T-helper 22 cell (primary cell): ENCODE measurements at places on chromosomes 7 and 10.

DNA sequence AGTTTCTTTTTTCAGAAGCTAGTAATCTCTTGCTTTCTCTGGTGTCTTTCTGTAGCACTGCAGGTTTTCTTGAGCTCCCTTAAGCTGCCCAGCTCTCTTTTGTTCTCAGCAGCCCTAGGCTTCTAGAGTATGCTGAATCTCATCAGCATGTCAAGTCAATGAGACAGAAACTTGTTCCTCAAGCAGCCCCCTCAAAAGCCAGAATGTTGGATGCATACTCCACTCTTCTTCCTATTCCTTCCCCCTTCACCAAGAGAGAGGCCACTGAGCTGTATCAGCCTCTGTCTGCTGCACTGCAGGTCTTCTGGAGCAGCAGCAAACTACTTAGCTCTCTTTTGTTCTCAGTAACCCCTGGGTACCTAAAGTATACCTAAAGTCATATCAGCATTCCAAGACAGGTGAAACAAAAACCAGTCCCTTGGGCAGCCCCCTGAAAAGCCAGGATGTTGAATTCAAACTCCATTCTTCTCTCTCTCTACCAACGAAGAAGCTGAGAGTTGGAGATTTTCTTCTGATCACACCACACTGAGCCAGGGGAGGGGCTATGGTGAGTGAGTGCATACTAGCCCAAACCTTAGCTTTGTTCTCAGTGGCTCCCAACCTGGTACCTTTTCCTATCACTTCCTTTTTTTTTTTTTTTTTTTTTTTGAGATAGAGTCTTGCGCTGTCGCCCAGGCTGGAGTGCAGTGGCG, 73.3 kb upstream of the WAC start:
- no peak for DNase-seq

DNA sequence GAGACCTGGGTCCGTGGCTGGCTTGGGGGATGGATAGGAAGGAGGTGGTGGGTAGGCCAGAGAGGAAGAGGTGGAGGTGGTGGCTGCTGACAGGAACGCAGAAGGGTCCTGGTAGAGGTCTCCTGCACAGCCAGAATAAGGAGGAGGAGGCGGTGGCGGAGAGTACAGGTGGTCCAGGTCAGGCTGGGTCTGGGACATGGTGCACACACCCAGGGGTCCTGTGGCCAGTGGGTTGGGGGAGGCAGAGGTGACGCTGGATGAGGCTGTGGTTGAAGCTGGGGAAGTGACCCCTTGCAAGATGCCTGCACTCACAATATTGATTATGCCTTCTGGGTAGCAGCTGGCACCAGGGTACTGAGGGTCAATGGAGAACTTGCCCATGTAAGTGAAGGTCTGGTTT, 2.2 kb downstream of the EGR2 start:
- no peak for DNase-seq

DNA sequence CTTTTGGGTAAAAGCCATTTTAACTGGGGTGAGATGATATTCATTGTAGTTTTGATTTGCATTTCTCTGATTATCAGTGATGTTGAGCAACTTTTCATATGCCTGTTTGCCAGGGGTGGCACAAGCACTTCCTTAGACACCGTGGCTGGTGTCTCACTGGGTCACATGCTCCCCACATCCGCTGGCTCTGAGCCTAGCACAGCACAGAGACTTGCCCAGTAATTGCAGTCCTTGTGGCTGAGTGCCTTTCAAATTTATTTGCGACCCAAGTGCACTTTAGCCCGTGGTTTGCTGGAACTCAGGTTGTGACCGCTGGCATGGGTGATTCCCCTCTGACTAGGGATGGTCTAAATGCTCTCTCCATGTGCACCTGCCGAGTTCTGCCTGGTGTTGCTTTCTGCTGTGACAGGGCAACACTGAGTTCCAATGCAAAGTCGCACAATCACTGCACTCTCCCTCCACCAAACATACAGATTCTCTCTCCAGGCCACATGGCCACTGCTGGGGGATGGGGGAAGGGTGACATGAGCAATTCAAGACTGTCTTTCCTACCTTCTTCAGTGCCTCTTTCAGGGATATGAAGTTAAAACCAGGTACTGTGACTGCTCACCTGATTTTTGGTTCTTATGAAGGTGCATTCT, 66.5 kb downstream of the ZNF277 start:
- DNase-seq = no peak

DNA sequence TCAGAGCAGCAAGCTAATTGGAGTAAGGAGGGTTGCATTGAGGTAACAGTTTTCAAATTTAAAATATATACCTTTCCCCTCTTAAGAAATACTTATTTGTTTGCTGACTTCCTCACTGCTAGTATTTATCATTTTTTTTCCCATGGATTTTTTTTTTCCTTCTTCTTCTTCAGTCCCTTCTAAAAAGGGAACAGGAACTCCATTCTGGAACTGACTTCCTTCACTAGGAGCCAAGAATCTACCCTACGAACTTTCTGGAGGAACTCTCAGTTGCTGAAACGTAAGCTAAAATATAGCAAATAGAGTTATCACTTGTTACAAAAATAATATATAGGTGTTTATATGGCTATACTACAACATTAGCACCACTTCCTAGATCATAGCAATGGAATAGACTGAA, 95.4 kb downstream of the HGF start:
- DNase-seq = no peak

GRCh38 chr7:18693816-18694215, 198.3 kb downstream of the HDAC9 start:
- no peak for DNase-seq

DNA sequence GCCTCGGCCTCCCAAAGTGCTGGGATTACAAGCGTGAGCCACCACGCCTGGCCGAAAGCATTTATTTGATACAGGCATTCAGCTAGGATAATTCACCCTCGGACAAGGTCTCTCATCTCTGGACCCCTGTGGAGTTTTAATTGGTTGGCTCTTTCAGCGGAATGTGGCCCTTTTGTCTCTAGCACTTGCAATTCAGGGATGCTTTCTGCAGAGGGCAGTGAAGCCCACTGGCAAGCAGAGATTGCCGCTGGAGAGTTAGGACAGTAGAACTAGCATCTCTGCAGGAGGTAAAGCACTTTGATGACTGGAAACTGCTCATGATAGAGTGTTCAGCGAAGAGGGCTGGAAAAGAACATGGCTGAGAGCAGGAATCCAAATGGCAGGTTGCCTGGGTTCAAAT, 62.0 kb downstream of the SUFU start:
- no peak for DNase-seq

GRCh38 chr7:12062062-12062461, 149.0 kb upstream of the TMEM106B start:
- no peak for DNase-seq

- DNase-seq = no peak
Observed at GRCh38 chr10:126133082-126133620, 236.8 kb downstream of the FANK1 start.

DNA sequence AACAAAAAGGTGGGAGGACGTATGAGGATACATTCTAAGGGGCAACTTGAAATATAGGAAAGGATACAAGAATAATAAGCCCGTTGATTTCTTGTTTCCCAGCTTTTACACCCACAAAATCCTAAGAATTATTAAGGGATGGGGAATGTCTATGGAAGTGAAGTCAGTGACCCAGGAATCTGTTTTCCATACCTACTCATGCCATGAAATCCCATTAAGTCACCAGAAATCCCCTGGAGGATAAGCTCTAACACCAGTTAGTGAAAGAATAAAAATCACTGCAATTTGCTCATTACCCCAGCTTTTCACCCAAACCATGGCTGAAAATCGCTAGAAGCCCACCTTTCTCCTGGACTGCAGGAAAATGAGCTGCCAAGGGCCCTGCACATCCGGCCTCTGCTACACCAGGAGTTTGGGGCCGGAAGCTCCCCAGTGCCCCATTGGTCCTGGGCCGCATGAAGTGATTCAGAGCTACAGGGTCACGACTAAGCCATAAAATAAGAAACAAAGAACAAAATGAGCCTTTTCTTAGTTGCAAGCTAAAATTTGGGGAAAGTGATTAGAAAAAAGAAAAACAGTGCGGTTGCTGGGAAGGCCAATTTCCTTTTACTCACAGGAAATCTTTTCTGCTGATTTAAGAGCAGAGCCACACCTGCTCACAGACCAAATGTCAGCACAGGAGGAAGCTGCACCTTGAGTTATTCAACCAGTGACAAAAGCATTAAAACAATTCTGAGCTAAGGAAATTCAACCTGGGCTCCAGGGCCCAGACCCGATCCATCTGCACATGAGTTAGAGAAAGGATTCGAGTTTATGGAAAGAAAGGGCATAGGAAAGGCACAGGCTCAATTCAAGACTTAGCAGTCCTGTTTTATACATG, 40.3 kb downstream of the HIPK2 start:
- DNase-seq = no peak

DNA sequence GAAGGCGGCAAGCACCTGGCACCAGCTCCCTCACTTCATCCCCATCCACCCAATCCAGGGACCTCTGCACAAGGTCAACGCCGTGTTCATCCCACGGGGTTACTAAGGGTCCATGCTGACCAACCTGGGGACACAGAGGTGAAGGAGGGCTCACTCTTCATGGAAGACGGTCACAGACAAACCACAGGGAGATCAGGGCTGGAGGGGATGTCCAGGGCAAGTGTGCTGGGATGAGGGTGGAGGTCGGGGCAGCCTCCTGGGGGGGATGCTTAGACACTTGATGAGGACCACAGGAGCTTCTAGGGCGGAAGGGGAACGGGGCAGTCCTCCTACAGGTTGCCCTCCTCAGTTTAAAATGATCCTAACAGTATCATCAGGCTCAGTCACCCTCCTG, 46.7 kb downstream of the FAM53B start:
- no peak for DNase-seq

DNA sequence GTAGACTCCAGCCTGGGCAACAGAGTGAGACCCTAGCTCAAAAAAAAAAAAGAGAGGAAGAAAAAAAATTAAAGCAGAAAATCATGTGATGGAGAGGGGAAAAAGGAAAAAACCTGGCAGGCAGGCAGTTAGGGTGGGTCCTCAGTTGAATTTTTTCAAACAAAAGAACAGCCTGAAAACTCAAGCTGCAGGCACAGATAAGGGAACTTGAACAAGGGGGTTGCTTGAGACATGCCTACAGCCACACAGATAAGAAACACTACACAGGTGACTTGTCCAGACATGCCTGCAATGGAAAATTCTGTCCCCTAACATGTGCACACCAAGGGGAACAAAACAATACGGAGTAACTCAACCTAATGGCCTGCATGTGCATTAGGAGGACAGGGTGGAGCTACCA, 19.2 kb downstream of the VIM start:
- no peak for DNase-seq

DNA sequence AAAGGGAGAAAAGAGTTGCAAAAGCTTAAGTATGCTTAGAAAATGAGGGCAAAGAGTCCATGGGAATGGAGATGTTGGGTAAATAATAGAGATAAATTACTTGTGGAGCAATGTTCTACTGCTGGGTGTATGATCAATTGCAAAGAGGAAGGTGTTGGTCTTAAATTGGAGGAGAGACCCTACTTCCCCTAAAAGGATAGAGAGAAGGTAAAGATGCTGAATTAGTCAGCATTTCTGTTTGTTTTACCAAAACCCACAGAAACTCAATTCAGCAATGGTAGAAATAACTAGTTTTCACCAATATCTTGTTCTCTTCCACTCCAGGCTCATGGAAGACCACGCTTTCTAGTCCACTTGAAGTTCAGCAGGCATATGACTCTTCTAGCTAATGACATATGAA, 32.1 kb downstream of the ASB4 start:
- DNase-seq = no peak

DNA sequence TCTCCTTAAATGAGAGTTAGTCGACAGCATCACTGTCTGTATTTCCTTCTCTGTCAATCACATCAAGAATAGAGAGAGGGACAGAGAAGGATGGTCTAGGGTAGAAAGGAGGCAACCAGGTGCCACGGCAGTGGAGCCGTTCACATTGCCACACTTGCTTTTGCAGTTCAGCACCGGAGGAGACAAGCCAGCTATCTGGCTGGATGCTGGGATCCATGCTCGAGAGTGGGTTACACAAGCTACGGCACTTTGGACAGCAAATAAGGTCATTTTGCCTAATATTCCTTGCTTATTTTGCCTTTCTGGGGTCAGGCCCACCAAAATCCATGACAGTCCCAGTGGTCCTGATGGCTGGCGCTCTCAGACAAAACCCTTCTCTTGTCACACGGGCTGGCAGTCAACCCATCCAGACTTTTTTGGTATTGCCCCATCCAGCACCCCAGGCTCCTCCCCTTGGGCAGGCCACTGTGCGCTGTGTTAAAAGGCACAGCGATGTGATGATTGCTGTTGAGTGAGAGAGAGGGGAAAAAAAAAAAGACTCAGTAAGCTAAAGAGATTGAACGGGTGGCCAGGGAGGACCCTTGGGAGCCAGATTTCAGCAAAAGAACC, 8.4 kb downstream of the CPA2 start:
- no peak for DNase-seq

- no peak for DNase-seq
Observed at GRCh38 chr7:49707891-49708290, 65.5 kb upstream of the VWC2 start.

GRCh38 chr7:27678617-27679260, 16.1 kb upstream of the HIBADH start:
- no peak for DNase-seq

- DNase-seq = no peak
Observed at GRCh38 chr7:68504716-68505115, 1093.6 kb upstream of the AUTS2 start.

DNA sequence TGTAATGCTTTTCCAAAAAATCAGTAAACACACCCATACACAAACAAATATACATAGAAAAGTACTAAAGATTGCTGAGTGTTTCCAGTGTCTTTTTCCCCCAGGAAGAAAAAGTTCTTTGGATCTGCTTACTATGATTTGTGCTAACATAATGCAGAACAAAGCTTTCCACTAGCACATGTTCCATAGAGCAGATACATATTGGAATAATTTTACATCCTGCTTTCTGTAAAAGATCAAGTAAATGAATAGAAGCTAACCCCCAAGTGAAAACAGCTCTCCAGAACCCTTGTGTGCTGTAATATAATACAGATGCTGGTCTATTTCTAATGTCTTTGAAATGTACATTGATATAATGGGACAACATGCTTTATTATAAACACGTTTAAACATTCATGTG, 125.5 kb downstream of the PON1 start:
- no peak for DNase-seq

DNA sequence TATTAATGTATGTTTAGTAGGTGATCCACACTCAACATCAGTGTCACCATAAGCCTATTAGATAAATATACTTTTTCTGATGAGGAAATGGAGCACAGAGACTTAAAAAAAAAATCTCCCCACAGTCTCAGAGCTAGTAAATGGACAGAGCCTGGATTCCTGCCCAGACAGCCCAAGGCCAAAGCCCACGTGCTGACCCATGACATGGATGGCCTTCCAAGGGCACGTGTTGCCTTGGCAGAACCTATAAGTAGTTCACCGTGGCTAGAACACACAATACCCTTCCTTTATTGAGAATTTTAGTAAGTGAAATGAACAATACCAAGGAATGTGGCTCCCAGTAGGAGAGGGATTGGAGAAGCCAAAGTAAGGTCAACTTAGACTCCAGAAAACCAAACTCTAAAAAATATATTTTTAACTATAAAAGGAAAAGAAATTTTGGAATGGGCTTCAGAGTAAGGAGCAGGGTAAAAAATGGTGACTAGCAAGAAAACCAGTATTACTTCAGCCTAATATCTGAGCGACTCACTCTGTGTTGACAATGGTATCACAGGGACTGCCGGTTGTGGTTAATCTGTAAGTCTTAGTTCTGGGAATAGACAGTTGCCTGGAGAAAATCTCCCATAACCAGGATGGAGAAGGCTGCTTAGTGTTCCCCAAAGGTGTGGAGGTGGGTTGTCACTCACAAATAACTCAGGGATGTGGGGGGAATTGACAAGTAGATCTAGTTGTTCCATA, 223.0 kb downstream of the SORCS1 start:
- DNase-seq = no peak
